Cortex of kidney (tissue), 1 donor: ENCODE measurements at places on chromosomes 13 and 19.

GRCh38 chr13:35690581-35691207 lies 214.2 kb upstream of the MAB21L1 start:
- no peak for DNase-seq

GRCh38 chr13:113327391-113327765 lies 30.3 kb downstream of the LAMP1 start:
- DNase-seq, result no peak

GRCh38 chr19:5624741-5625278 lies 1.9 kb downstream of the SAFB start:
- no peak for DNase-seq

DNA sequence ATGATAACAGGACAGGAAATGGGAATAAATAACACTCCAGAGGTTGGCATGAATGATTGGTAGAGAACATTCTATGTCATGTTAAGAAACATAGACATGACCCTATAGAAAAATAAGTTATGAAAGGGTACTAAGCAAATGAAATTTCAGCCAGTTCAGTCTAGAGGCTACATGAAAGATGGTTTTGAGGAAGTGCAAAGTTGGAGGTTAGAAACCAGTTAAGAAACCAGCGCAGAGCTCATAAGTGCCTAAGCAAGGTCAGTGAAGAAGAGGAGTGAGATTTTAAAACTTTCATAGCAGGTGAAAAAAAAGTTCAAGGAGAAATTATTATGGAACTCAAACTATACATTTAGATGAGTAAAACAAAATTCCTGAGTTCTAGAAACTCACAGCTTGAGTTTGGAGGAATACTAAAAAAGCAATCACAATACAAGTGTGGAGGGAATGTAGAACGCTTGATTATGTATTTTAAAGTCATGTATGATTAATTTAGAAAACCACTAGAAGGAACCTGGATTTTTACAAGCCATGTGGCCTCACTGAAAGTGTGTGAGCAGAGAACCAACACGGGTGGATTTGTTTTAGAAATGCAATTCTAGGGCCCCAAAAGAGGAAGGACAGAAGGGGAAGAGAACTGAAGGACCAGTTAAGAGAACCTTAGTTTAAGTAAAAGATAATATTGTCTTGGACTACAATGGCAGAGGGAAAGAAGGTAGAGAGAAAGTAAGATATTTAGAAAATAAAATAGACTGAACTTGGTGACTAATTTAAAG lies 162.4 kb downstream of the PCDH20 start:
- DNase-seq, result no peak

GRCh38 chr13:44407379-44407778 lies 33.8 kb downstream of the SERP2 start:
- no peak for DNase-seq

DNA sequence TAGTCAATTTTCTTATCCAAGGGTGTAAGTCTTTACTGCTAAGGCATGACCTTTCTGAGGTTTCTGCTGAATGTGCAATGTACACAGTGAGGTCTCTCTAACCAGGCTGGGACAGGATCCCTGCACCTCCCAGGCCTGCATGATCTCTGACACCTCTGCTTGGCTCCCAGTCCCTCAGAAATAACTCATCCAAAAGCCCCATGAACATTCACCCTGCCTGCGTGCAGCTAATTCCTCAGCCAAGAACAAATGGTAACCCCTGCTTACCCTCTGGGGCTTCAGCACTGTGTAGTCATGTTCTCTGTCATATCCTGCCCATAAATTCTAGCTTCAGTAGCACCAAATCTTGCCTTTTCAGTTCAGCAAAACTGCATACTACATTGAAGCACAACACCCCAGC lies 1146.3 kb upstream of the MIR17HG start:
- no peak for DNase-seq

DNA sequence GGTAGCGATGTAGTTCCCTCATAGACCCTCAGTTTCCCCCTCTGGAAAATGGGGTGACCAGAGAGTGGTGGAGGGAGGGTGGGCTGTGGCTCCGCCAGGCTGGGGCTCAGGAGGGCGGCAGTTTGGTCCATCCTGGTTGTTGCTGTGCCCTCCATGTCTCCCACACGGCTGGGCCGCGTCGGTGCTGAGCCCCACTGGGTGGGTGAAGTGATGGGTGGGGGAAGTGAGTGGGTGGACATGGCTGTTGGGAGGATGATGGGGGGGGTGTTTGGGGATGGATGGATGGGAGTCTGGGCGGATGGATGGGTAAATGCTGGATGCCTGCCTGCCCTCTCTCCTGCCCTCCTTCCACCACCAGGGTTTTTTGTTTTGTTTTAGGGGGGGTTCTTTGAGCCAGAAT lies 16.6 kb upstream of the EHD2 start:
- no peak for DNase-seq

DNA sequence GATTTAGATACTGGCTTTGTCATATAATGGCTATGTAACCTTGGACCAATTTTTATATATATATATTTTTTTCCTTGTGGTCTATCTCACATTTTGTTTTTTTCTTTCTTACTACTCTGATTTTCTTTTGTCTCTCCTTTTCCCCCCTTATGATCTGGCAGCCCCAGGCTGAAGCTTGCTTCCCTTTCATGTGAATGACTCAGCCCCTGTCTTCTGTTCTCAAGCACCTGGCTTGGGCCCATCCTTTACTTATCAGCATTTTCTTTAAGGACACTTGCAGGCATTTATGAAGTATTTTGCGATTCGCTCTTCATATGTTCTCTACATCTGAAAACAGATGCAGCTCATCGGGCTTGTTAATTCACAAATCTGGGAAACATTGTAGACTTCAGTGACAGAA lies 163.6 kb downstream of the SPRY2 start:
- no peak for DNase-seq

DNA sequence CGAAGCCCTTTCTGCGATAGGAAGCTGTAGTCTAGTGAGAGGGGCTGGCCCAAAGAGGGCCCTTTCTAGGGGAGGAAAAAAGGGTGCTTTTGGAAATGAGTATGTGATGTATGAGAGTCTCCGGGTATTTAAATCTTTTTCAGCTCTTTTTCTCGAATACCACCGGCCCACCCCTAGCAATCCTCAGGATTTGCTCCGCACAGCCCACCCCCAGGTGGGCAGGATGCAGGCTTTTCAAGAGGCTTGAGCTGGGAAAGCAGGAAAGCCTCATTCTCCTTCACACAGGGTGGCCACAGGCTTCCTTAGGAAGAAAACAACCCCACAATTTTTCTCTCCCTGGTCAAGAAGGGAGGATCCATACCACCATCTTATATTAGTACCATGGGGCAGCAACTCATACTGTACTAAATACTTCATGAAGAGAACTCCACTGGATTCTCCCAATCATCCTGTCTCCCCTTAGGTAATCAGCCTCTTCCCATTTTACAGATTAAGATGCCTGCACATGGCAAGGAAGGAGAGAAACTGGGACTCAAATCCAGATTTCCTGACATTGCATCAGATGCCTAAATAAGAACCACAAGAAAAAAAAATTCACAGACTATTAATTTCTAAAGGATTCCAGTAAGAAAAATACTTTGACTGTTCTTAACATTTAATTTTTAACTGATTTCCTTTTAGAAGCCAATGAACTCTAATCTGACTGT lies 84.4 kb downstream of the STK24 start:
- DNase-seq, result no peak

DNA sequence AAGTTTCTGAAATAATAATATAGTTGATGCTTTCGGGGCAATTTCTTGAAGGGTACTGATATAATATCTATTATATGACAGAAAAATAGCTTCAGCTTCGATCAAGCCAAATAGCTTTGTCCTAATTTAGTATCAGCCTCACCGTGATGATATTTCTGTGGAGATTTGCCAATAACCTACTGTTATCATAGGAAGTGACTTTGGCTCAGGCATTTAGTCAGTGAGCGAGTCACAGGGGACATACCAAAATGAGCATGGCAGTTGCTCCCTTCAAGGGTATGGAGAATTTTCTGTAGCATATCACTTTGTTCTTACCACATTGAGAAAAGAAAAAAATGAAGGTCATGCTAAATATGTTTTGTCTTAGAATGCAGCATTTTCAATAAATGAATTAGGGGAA lies 767.6 kb upstream of the SLITRK1 start:
- no peak for DNase-seq

- DNase-seq, result no peak
These were observed 7.8 kb downstream of the MIR17HG start for GRCh38 chr13:91355099-91355825.

GRCh38 chr19:28456708-28457320 lies 756.1 kb downstream of the UQCRFS1 start:
- DNase-seq, result no peak

DNA sequence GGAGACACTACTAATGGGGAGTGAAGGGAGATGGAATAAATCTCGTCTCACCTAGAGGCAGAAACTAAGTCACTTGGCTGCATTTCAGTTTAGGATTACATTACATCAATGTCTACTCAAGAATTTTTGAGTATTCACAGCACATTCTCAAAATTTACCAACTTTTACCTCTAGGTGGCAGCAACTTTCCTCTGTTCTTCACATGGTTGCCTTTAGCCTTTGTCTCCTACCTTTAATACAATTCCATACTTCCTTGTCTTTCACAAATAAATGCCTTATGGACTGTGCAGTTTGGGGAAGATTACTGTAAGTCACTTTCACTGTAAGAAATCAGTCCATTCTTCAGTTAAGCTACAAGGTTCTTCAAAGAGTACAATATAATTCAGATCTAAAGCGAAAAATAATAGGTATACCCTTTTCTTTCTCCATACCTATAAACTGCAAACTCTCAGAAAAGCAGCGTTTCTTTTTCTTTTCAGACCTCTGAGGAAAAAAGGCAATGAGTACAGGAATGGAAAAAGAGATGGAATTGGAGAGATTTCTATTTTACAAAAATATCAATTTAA lies 379.4 kb downstream of the KLF12 start:
- DNase-seq, result no peak

- no peak for DNase-seq
These were observed 127.5 kb downstream of the B3GLCT start for GRCh38 chr13:31327182-31327860.

DNA sequence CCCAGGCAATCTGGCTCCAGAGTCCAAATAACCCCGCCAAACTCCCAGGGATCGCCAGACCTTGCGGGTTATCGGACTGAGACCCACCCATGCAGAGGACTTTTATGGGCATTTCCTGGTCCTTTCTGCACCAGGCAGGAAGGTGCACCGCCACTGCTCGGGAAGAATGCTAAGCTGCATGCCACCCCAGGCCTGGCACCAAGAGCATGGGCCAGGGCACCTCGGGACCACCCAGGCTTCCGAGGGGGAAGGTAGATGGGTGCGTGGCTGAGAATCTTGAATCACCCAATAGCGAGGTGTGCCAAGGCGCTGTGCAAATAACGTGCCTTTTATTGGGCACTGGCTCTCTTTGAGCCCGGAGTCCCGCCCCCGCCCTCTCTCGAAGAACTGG lies 422 bp upstream of the ZNF575 start:
- no peak for DNase-seq

- DNase-seq, result no peak
These were observed 56.1 kb downstream of the MLLT1 start for GRCh38 chr19:6223461-6224307.

DNA sequence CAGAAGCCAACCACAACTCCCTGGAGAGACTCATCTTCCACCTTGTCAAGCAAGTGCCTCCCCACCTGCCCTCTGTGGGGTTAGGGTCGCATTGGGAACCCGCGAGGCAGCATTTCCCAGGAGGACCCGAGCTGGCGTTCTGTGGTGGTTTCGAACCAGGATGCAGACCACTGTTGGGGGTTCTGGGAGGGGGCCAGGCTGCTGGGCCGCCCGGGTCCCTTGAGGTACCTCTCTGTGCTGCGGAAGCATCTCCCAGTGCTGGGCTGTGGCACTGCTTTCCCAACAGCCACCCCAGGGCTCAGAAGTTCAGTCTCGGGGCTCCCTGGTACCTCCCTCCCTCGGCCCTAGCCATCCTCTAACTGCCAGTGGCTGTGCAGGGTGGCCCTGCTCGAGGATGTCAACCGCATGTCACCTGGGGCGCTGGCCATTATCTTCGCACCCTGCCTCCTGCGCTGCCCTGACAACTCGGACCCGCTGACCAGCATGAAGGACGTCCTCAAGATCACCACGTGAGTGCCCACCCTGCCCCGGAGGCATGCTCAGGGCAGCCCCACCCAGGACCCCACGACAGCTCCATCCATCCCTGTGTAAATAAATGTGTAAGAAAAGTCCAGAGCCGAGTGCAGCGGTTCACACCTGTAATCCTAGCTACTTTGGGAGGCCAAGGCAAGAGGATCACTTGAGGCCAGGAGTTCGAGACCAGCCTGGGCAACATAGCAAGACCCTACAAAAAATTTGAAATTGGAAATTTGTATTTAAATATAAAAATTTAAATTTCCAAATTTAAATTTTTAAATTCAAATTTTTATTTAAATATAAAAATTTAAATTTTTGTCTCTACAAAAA lies 8.2 kb upstream of the USE1 start:
- no peak for DNase-seq

- DNase-seq, result no peak
These were observed 8.9 kb downstream of the COG3 start for GRCh38 chr13:45473627-45474026.

GRCh38 chr13:59461411-59461810 lies 702.3 kb downstream of the DIAPH3 start:
- no peak for DNase-seq

GRCh38 chr13:34401696-34402095 lies 540.4 kb upstream of the NBEA start:
- DNase-seq, result no peak

- DNase-seq, result no peak
These were observed 77.2 kb upstream of the TMTC4 start for GRCh38 chr13:100751826-100752225.

DNA sequence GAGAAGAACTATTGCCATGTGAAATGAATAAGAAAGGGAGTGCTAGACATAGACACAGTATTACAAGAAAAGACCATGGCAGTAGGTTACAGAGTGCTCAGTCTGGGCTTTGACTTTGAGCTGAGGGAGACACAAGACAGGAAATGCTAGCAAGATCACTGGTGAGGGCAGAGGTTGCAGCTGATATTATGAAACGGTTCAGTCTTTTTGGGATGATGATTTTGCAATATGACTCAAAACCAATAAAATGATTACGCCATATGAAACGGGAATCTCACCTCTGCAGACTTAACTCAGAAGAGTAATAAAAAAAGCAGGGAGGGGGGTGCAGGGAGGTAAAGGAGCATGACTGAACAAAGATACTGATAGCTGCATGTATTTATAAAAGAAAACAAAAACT lies 123.1 kb downstream of the RBM26 start:
- DNase-seq, result no peak

DNA sequence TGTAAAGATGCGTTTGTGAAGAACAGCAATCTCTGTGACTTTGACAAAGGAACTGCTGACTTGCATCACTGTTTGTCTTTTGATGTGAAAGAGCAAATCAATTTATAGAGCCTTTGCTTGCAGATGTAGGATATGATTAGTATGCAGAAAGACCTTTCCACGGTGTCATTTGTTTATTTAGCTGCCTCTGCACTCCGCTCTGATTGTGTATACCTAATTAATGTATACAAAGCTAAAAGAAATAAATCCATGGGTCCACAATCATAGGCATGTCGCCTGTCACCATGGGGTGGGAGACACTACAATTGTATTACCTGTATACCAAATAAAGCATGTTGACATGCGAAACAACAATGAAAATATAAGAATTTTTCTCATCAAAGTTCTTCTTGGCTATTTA lies 410.7 kb downstream of the MZT1 start:
- no peak for DNase-seq

- no peak for DNase-seq
These were observed 1147.5 kb downstream of the DIAPH3 start for GRCh38 chr13:59016250-59016649.
